ENCODE measurements at places on chromosomes 13 and 19.

- DNase-seq, result no peak
Measured at GRCh38 chr13:80590551-80590950, 249.6 kb upstream of the SPRY2 start.

DNA sequence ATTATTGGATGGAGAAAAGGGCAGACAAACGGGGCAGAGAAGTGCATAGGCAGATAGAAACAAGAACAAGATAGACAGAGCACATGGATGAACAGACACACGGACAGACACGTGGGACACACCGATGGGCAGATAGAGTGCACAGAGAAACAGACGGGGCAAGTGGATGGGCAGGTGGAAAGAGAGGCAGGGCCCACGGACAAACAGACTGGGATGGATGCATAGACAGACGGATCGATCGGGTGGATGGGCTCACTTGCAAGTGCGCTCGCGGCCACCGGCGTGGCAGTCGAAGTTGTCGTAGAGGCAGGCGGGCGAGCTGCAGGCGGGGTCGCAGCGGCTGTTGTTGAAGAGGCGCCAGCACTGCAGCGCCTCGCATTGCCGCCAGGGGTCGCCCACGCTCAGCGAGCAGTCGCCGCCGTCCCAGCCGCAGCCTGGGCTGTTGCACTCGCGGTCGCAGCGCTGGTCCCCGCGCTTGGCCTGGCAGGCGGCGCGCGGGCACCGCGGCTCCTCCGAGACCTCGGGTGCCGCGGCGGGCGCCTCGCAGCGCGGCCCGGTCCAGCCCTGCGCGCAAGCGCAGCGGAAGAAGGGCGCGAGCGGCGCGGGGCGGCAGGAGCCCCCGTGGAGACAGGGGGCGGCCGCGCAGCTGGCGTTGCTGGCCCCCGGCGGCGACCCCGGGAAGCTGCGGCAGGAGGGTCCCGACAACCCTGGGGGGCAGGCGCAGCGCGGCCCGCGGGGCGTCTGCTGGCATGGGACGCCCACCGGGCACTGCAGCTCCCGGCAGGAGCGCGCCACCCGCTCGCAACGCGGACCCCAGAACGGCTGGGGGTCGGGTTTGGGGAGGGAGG is 23.3 kb downstream of the NOTCH3 start:
- DNase-seq, result peak; percentile 64

DNA sequence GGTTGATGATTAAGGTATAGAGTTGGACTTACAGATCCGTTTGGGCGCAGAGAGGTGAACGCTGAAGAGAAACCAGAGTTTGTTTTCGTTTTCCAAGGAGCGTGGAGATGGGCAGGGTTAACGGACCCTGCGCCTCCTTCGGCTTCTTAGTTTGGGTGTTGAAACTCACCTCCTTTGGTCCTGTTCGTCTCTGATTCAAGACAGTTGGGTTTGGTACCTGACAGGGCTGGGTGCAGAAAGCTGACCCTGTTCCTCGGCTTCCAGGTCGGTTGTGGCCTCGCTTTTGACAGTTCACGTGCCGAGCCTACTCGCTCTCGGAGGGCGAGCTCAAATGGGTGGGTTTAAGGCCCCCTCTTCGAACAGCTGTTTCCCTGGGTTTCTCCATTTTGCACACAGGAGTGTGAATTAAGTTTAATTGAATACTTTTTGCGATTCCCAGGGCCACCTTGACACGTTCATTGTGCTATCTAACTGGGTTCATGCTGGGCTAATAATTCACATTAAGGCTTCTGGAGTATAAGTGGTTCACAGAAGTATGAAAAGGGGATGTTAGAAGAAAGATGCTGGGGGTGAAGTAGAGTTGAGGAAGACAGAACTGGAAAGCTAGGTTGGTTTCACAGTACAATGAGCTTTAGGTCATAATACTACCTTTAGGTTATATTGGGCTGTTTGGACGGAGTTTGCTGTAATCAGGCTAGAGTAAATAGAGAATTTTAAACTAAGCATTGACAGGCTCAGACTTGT is 638 bp downstream of the USPL1 start:
- DNase-seq, result no peak

DNA sequence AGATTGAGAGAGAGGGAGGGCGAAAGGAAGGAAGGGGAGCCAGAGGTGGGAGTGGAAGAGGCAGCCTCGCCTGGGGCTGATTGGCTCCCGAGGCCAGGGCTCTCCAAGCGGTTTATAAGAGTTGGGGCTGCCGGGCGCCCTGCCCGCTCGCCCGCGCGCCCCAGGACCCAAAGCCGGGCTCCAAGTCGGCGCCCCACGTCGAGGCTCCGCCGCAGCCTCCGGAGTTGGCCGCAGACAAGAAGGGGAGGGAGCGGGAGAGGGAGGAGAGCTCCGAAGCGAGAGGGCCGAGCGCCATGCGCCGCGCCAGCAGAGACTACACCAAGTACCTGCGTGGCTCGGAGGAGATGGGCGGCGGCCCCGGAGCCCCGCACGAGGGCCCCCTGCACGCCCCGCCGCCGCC is at the start of gene TNFSF11:
TSS of gene TNFSF11 (plus strand) at position 142 of the 400 bp plus-strand sequence. CDS start at position 294, 152 bp downstream.
- no peak for DNase-seq

DNA sequence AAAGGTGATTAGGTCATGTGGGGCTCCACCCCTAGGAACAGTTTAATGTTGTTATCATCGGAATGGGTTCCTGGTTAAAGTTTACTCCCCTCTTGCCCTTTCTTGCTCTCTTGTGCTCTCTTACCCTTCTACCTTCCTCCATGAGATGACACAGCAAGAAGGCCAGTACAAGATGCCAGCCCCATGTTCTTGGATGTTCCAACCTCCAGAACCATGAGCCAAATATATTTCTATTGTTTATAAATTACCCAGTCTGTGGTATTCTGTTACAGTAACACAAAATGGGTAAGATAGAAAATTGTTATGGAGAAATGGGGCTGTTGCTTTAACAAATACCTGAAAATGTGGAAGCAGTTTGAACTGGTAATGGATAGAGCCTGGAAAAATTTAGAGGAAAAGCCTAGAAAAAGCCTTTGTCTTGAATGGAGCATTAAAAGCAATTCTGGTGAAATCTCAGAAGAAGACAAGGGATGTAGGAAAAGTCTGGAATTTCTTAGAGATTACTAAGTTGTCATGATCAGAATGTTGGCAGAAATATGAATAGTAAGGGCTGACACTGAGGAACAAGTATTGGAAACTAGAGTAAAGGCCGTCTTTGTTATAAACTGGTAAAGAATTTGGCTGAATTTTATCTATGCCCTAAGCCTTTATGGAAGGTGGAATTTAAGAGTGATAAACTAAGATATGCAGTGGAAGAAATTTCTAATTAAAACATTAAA is 53.5 kb upstream of the TSC22D1 start:
- no peak for DNase-seq

GRCh38 chr13:76799696-76800095 is 86.5 kb downstream of the KCTD12 start:
- no peak for DNase-seq

GRCh38 chr19:21569494-21569865 is 64.1 kb downstream of the ZNF429 start:
- DNase-seq, result no peak

DNA sequence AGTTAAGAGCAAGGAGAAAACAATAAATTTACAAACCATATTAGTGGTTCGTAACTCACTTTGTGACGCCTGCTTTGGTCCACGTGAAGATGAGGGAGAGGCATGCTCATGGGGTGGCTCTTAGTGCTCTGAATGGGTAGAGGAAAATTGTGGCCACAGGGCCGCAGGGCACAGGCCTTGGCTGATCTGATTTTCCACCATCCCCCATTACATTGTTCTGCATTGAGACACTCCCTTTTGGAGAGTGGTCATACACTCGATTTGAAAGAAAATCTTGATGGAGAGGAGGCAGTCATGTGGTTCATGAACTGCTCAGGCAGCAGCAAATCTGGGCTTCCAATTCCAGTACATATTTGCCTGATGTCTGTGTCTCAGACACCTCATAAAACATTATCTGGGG is 815.2 kb downstream of the UQCRFS1 start:
- no peak for DNase-seq

DNA sequence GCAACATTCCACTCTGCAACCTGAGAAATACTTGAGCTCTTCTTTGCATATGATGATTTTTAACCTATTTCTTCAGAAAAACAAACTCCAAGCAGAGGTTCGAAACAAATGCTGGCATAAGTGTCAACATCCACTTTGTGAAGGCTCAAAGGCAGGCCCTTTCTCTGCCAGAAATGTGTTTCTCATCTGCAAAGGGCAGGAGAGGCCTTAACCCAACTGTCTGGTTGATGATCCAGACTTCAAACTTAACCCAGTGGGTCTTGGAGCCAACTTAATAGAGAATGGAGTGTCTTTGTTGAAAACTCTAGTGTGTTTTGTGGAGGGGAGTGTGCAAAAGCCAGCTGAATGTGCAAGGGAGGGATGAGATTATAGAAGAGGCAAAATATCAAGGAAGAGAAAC is 28.3 kb upstream of the ZNF507 start:
- no peak for DNase-seq

GRCh38 chr19:44051650-44052402 is at the start of gene ZNF223:
ZNF223 (plus strand) TSS chr19:44052036; CDS start chr19:44055177, 3,141 bp downstream.
- peak; percentile 94 for DNase-seq

GRCh38 chr19:54191811-54192453 is 824 bp downstream of the TSEN34 start:
- DNase-seq, result no peak

- DNase-seq, result no peak
Measured at GRCh38 chr19:36488846-36489117, 579 bp downstream of the ZNF566 start.

DNA sequence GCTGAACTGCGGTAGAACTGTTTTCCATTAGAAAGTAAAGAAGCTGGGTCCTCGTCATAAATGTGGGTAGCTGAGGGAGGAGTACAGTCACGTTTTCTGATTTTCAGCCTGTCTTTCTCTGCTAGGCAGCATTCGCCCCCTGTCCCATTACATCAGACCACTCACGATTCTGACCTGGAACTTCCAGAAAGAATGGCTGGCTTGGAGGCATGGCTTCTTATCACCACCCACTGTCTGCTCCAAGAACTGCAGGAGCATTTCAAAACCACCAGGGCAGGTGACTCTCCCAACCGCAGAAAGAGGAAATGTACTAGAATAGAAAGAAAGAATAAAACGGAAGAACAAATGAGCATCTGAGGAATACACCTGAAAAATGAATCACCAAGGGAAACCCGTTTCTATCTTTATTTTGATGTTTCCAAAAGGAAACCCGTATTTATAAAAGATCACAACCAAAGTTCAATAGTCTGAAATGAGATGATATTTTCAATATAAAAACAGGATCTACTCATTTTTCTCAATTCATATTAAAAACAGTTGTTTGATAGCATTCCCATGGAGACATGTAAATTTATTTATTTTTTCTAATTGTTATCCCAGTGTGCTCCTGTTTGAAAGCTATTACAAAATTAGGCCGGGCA is 22.1 kb upstream of the POMP start:
- DNase-seq, result peak; percentile 69

DNA sequence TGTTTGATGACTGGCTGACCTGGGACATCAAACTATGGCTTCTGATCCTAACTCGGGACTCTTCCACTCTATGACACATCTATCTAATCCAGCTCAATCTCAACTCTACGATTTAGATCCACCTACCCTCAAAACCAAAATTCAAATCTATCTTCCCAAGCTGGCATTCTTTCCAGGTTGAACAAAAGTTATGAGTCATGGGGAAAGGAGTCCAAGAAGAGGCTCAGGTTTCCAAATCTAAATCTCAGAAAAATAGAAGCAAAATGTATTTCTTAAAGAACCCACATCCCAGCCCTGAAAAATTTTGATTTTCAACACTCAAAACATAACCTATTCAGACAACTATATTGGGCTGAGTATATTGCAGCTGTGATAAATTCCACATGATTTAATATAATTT is 143.9 kb upstream of the IPO5 start:
- DNase-seq, result peak; percentile 8

- DNase-seq, result no peak
Measured at GRCh38 chr13:84050536-84050935, 168.3 kb upstream of the SLITRK1 start.

GRCh38 chr19:7744871-7745650 is 2.3 kb downstream of the CD209 start:
- DNase-seq, result no peak

DNA sequence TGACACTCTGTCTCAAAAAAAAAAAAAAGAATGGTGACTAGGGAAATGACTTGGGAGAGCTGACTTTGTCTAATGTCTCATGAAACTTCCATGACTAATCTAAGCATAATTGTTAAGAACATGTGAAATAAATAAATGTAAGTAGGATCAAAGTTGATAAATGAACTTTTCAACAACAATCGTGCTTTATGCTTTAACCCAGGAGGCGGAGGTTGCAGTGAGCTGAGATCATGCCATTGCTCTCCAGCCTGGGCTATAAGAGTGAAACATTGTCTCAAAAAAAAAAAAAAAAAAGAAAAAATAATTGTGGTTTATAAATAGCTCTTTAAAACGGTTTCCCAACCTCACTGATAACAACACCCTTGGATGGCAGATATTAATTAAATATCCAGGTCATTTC is 12.9 kb upstream of the AKT2 start:
- no peak for DNase-seq

GRCh38 chr13:99969919-99970650 is 1.5 kb downstream of the ZIC5 start:
- DNase-seq, result peak; percentile 57

DNA sequence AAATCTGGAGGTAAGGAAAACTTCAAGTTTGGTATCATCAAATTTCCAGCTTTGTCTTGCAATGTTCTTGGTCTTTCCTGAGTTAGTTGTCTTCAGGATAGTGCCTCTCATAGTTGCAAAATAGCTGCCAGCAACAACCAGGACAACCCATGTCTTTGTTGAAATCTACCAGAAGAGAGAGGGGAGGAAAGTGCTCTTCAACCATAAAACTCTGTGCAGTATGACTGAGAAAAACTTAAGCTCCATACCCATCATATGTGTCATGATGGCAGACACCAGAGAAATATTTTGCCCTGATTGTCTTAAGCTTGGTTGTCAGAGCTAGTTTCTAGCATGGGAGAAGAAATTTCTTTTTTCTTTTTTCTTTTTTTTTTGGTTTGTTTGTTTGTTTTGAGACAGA is 103.3 kb downstream of the SPRY2 start:
- no peak for DNase-seq

GRCh38 chr13:113153810-113154748 is 4.4 kb upstream of the PROZ start:
- DNase-seq, result peak; percentile 64
